ENCODE measurements at places on chromosomes 3 and 15.

GRCh38 chr3:119331661-119332060 is 37.5 kb downstream of the ARHGAP31 start:
- no peak for DNase-seq

GRCh38 chr15:87224404-87224803 is 1032.1 kb downstream of the NTRK3 start:
- no peak for DNase-seq

DNA sequence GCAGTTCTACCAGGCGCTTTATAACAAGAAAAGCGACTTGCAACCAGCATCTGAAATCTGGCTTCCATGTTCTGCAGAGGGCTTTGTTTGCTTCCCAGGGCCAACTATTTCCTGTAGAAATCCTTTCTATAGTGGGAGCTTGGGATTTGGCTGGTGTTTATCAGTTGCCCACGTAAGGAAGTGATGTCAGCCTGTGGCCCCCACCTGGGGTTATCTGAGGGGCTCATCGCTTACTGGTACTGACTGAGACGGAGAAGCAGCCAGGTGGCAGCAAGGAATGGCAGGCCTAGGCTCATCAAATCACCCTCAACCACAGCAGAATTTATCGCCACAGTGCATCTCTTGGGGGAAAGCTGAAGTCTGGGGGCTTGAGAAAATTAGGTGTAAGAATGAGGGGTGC is 14.6 kb upstream of the CCR9 start:
- DNase-seq = no peak

DNA sequence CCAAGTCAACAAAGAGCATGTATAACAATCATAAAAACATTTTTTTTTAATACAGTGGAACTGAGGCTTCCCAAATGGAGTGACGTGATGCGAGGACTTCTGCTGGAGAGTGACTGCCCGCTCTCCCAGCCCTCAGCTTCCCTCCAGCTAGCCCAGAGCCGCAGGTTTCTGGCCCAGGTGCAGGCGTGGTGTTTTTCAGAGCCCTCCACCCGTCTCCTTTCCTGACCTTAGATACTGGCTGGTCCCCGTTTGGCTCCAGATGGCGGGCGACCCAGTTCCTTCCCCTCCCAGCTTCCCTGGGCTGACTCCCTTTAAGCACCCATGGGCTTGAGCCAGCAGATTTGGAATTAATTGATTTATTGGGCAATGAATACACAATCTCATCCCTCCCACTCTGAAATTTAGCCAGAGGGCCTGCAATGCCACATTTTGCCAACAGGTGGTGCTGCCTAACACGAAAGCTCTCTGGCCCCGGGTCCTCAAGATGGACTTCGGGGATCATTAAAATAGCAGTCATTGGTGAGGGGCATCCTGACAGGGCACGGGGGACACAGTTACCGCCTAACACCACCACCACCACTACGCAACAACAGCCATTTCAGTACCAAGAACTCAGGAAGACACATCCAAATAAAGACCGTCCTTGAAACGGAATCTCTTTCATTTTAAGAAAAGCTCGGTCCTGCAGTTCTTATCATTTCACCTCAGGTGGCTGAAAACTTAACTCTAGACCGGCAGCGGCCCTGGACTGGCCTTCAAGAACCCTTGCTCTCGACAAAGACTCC is 47.5 kb upstream of the MUC4 start:
- DNase-seq = peak; percentile 69

- no peak for DNase-seq
Measured at GRCh38 chr15:70586241-70586640, 177.1 kb downstream of the UACA start.

DNA sequence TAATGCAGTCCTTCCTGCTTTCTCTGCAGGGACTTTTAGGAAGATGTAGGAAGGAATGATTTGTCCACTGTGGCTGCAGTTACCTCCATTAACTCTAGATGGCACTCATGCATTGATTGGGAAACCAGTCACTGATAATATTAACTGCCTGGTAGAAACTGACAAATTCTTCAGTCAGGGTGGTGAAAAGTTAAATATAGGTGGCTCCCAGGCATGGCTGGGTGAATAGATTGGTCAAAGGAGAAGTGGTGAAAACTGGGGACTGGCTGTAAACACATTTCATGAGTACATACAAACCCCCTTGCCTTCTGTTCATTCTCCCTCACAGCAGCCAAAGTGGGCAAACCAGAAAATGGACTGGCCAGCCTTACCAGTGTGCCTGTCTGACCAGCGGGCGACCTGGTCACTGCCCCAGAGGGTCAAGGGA is 333.4 kb downstream of the THSD4 start:
- DNase-seq = peak; percentile 73

DNA sequence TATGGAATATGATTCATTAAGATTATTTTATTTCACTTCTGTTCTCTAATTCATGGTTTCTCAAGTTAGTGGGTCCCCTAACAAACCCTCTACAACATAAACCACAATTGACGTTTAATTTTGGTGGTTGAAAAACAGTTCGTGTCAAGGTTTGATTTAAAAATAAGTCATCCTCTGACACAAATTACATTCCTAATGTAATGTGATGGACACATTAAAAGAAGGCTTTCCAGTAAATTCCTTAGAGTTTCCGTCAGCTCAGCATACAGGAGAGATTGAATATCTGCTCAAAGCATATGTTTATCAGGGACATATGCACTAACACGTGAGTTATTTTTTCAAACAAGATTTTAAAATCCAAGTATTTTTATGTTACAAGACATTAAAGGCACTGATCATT is 626.5 kb upstream of the ADAMTS9 start:
- DNase-seq = no peak
